ENCODE measurements at places on chromosomes 2 and 18.

- no peak for DNase-seq
Measured at GRCh38 chr2:78218066-78218465, 695.9 kb upstream of the LRRTM4 start.

GRCh38 chr2:11433822-11434221 lies 32.1 kb downstream of the E2F6 start:
- no peak for DNase-seq

DNA sequence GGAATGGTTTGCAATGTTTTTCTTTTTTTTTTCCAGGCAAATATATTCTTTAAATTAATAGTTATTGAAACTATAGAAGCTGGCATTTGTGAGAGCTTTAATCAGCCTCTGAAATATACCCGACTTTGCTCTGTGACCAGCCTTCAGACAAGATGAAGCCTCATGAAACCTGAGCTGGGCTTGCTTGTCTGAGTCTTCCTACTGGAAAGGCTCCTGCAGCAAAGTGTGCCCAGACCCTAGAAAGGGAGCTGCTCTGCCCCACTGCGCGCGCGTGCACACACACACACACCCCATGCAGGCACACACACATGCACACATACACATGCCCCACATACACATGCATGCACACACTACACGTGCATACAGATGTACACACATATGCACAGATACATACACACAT lies 203.3 kb upstream of the NT5C1B start:
- DNase-seq, result no peak

DNA sequence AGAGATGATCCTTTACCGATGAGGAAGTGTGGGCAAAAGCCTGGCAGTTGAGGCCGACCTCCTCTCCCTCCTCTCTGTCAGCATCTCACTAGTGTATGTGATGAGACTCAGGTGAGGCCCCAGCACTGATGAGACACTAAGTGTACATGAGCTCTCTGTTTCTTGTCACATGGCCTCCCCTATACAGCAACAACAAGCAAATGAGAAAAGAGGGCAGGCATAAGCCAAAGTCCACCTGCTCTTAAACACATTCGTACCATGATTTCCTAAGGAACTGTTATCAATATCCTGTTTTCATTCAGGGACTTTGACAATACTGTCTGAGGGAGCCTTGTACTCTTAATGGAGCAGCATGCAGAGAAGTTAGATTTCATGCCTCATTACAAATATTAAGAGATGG lies 113.0 kb downstream of the CNTNAP5 start:
- DNase-seq, result no peak

- DNase-seq, result peak; percentile 49
Measured at GRCh38 chr18:63320975-63321265, 1.4 kb upstream of the BCL2 start.

DNA sequence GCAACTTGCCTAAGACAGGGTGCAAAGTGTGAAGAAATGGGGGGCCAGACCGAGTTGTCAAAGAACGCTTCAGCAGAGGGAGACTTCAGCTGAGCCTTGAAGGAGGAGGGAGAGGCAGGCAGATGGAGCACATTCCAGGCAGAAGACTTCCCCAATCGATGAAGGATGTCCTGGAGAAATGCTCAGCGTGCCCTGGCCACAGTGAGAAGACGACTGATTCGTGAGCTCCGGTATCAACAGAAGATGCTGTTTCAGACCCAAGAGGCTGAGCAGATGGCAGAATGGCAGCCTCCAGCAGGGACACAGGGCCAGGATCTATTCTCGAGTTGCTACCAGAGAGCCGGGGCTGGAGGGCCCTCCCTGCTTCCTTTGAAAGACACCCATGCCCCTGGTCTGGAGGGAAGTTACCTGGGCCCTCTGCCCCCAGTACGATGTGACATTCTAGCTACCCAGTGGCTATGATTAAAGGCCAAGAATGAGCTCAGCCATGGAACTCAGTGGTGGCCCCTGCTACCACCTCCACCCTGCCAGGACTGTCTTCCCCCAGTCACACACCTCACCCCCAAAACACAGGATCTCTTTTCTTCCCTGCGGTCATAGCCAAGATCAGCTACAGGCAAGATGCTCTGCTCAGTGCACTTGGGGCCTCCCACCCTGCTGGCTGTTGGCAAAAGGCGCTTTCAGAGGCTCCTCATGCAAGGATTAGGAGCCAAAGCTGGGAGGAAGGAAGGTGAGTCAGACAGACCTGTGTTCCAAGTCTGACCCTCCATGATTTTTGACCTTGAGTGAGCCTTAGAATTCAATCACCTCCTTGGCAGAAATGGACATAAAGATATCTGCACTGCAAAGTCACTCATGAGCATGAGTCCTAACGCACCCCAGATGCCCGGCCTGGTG lies 84.3 kb downstream of the TFCP2L1 start:
- DNase-seq, result no peak

- no peak for DNase-seq
Measured at GRCh38 chr18:50857694-50858093, 21.2 kb upstream of the ME2 start.

GRCh38 chr2:222525811-222526210 lies 101.5 kb downstream of the SGPP2 start:
- no peak for DNase-seq

GRCh38 chr2:163182764-163183354 lies 344.3 kb upstream of the KCNH7 start:
- DNase-seq, result peak; percentile 17

- DNase-seq, result no peak
Measured at GRCh38 chr2:132670496-132671150, 618 bp upstream of the LYPD1 start.

GRCh38 chr2:132725748-132726147 lies 55.7 kb upstream of the LYPD1 start:
- DNase-seq, result no peak

DNA sequence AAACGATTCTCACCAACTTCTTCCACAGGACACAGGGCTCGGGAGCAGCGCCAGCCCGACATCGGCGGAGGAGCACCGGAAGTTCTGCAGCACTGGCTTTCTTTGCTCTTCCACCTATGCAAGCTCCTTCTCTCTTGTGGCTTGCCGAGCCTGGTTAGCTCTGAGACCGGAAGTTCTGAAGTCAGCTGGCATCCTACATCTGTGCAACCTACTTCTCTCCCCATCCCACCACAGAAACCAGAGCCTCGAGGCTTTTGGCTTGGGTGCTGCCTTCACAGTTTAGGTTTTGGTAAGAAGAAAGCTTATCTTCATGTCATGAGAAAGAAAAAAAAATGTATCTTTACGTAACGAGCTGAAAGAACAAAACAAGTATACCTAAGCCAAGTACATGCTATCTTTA lies 111.7 kb downstream of the ANKRD44 start:
- DNase-seq, result no peak

DNA sequence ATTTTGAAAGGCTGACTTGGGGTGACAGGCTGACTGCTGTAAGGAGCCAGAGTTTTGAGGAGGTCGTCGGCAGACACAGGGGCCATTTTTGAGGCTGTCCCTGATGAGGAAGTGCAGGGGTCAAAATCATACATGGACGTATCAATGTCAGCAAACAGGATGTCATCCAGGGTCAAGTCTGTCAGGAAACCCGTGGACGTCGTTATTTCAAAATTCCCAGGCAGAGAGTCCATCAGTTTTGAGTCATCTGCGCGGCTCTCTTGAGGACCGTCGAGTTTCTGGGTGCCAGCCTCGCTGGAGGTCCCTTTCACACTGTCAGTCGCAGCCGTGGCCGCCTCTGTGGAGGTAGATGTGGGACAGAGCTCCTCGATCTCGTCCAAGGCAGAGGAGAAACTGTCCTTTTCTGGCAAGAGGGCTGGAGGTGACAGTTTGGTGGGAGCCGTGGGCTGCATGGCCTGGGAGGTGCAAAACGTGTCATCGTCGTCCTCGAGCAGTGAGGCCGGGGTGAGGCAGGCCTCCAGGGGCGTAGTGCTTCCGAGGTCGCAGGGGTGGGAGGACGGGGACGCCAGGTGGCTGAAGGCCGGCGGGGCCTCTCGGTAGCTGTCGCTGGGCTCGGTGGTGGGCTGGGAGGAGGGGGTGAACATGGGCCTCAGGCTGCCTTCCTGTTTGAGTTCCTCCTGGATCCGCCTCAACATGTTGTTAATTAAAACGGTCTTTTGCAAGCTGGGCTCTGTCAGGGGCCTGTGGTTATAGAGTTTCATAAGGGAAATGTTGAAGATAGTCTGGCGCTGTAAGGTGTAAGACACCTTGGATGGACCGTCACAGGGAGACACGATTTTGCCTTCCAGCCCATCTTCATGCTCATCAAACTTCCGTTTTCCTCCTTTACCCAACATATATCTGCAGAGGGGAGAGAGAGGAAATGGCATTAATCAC lies 17.5 kb downstream of the SERTAD2 start:
- no peak for DNase-seq

DNA sequence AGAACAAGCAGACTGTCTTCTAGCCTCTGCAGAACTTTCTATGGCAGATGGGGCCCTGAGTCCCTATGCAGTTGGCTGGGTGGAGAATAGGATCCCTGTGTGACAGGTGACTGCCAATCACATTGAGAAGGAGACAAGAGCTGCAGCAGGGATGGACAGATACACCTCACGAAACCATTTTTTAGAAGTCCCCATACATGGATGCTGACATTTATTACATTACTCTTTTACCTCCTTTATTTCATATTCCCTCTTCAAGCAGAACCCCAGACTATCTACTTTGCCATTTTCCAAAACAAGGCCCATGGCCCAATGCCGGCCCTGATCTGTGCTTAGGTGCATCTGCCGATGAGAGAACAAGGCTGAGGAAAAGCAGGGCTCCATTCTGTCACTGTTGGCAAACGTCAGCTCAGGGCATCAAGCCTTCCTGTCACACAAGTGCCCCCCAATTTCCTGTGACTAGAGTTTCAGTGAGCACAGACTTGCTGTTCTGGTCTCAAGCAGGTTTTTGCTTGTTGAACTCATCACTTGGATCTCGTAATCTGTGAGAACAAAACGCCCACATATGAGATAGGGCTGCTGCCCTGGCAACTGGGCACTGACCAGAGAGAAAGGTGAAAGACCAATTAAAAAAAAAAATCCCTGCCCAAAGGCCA lies 35.8 kb downstream of the LOXHD1 start:
- no peak for DNase-seq

DNA sequence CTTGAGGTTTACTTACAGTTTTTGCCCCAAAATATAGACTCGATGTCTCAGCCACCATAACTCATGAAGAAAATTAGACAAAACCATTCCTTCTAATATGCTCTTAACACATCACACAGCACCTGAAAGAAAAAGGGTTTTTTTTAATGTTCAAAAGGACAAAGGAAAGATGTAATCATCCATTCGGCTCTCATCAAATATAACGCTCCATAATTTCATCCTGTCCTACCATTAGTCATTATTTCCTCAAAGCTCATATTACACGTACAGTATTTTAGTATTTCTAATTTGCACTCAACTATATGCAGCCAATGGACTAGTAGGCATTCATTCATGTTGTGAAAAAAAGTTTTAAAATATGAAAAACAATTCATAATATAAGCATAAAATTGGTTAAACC lies 24.8 kb downstream of the ESCO1 start:
- DNase-seq, result no peak

DNA sequence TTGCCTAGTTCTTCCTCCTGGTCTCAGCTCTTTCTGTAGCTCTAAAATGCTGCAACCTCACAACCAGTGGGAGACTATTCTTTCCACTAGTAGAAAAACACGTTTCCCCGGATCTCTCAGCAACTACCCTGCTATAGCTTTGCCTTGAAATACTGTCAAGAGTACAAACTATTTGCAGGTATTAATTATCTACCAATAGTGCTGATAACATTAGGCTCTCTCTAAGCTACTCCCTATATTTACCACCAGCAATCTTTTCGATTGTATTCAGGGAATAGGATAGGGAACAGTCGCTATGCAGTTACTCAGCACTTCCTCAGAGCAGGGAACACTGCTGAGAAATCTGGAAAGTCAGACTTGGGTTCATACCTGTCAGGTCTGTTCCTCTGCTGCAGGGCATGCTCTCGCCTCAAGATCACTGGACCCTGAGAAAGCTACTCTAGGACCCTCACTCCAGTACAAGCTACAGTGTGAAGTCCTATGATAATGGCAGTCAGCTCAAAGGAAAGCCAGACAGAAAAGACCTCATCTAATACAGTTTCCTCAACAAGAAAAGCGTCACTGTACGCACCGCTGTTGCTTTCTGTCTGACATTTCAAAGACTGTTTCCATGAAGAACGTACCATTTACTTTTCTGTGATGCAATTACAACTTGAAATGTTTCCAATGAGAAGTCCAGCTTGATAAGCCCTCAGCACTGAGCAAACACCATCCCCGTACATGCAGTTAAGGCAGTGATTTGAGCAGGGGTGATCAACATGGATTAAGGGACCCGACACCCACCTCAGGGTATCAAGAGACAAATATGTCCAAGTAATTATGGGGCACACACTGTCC lies 22.7 kb downstream of the GDF7 start:
- DNase-seq, result no peak

Measured in T47D (cell line).